Fibroblast of skin of left quadriceps (primary cell): ENCODE measurements at places on chromosomes 16 and 17.
A peak's percentile ranks its signal among the peaks of the same experiment; 100 is the strongest.

DNA sequence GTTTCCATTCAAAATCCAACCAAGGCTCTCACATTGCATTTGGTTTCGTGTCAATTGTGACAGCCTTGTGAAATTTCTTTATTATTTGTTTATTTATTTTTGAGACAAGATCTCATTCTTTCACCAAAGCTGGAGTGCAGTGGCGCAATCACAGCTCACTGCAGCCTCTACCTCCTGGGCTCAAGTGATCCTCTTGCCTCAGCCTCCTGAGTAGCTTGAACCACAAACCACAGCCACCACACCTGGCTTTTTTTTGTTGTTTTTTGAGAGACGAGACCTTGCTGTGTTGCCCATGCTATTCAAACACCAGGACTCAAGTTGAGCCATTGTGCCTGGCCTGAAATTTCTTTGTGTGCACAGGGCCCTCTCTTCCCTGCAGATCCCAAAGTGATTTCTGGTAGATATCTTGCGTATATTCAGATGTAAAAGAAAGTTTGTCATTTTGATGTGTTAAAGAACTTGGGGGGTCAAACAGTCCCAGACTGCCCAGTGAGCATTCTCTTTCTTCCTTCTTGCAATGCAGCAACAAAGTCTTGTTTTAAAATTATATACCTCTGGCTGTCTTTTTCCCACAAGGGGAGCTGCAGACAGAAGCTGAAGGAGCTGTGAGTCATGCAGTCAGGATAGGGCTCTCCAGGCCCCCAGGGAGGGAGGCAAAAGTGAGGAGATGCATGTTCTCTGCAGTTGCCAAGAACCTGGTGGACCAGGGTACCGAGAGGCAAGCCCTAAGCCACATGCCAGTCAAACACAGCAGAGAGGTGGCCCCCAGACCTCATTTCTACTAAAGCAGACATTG is 15.5 kb upstream of the USP22 start:
- no peak for DNase-seq

DNA sequence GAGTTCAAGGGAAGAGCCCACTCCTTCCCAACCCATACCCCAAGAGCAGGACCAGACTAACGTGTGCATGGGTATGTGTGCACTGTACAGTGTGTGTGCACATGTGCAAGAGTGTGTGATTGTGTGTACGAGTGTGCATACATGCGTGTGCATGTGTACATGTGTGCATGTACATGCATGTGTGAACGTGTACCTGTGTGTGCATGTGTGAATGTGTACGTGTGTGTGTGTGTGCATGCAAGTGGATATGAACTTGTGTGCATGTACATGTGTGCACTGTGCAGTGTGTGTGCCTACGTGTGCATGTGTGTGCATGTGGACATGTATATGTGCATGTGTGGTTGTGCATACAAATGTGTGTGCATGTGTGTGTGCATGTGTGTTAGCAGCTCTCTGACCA is 223.1 kb downstream of the RBFOX3 start:
- no peak for DNase-seq

DNA sequence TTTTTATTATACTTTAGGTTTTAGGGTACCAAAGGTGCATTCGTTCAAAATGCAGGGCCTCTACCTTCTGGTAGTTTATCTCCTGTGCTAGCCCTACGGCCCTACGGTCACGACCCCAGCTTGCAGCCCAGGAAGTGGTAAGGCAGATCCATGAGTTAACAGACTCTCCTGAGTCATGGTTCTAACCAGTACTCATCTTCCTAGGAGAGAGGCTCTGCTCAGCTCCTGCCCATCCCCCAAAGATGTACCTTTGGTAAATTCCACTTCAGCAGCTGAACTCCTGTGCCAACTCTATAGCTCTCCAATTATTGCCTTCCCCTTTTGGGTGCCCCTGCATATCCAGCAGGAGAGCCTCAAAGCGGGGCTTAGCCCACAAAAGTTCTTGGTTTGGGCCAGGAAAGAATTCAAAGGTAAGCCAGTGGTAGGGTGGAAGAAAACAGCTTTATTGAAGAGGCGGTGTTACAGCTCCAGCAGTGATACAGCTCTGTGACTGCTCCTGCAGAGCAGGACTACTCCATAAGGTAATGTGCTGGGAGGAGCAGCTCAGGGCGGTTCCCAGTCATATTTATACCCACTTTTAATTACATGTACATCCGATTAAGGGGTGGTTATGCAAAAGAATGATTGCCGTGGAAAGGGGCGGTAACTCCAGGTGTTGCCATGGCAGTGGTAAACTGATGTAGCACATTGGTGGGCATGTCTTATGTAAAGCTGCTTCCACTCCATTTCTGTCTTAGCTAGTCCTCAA is 241.4 kb downstream of the PMP22 start:
- DNase-seq, result no peak

GRCh38 chr17:75645889-75646637 is 12.8 kb downstream of the SMIM5 start:
- DNase-seq, result no peak

- peak; percentile 40 for DNase-seq
Observed at GRCh38 chr16:72124761-72125634, 31.4 kb downstream of the DHX38 start.

GRCh38 chr16:54347961-54348360 is 61.4 kb upstream of the IRX3 start:
- no peak for DNase-seq

- no peak for DNase-seq
Observed at GRCh38 chr17:74992223-74992622, 4.8 kb downstream of the CDR2L start.

GRCh38 chr17:69684251-69684650 is 269.8 kb downstream of the MAP2K6 start:
- no peak for DNase-seq
